Activated CD8-positive, alpha-beta memory T cell treated with anti-CD3 and anti-CD28 coated beads, Interleukin-2, amount 50 U/mL, for 4 hours (primary cell): ENCODE measurements at places on chromosomes 12 and 14.

GRCh38 chr12:89621521-89621920, 87.1 kb downstream of the ATP2B1 start:
- DNase-seq = no peak

DNA sequence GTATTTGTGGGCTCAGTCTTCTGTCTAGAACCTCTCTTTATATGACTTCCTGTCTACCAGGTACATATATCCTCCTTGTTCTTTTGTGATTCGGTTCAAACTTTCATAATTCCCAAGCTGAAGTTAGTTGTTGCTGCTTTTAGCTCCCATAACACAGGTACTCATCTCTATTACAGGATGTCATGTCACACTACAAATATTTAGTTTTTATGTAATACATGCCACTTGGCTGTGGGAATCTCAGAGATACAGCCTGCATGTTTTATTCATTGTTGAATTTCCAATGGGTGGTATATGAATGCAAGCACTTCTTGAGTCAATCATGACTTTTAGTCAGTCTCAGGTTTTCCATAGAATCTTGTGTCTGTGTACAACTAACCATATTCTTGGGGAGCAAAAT, 122.7 kb downstream of the SINHCAF start:
- DNase-seq = no peak

- DNase-seq = peak; percentile 39
These were observed 41.9 kb downstream of the PSMA6 start for GRCh38 chr14:35333797-35334743.

GRCh38 chr12:52667509-52667908, 12.7 kb downstream of the KRT1 start:
- no peak for DNase-seq

DNA sequence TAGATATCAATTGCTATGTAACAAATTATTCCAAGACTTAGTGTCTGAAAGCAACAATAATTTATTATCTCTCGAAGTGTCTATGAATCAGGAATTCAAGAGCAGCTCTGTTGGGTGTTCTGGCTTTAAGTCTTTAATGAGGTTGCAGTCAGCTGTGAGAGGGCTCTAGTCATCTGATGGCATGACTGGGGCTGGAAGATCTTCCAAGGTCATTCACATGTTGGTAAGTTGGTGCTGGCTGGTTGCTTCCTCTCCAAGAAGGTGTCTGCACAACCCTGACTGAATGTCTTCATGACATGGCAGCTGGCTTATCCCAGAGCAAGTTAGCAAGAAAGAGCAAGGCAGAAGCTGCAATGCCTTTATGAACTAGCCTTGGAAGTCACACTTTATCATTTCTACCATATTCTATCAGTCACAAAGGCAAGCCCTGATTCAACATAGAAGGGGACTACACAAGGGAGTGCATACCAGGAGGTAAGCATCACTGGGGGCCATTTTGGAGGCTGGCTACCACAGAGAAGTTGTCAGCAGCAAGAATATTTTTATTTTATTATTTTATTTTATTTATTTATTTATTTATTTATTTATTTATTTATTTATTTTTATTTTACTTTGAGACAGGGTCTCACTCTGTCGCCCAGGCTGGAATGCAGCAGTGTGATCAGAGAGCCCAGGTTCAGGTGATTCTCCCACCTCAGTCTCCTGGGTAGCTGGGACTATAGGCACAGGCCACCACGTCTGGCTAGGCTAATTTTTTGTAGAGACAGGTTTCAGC, 7.6 kb upstream of the SLC38A2 start:
- no peak for DNase-seq

DNA sequence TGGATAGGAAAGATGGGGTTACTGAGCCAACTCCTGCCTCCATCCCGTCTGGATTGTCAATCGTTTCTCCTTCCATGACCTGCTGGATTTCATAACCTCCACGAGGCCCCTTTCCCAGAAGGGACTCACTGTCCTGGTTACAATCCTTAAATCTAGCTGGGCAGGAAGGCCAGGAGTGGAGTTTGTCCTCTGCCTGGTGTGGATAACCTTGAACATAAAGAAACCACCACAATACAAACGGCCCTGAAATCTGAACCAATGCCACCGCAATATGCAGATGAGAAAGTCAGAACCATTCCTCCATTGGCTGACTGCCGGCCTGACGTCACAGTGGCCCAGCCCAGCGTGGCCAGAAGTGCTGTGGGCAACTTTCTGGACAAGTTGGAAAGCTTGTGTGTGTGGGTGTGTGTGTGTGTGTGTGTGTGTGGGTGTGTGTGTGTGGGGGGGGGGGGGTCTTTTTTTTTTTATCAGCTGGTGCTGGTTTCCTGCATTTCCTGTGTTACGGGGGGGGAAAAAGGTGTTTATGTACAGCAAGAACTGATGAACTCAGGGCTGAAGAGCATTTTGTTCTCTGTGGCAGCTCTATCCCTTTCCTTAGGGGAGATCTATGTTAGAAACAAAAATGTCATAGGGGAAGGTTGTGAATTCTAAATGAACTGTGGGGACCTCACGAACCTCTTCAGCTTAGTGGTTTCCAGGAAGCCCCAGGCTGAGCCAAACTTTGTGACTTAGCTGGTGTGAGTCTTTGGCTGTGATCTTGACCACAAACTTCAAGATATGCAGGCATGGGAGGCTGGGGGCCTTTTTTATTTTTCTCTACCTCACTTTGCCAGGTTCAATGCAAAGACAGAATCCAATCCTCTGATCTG, 81.6 kb upstream of the MED13L start:
- DNase-seq = peak; percentile 63

DNA sequence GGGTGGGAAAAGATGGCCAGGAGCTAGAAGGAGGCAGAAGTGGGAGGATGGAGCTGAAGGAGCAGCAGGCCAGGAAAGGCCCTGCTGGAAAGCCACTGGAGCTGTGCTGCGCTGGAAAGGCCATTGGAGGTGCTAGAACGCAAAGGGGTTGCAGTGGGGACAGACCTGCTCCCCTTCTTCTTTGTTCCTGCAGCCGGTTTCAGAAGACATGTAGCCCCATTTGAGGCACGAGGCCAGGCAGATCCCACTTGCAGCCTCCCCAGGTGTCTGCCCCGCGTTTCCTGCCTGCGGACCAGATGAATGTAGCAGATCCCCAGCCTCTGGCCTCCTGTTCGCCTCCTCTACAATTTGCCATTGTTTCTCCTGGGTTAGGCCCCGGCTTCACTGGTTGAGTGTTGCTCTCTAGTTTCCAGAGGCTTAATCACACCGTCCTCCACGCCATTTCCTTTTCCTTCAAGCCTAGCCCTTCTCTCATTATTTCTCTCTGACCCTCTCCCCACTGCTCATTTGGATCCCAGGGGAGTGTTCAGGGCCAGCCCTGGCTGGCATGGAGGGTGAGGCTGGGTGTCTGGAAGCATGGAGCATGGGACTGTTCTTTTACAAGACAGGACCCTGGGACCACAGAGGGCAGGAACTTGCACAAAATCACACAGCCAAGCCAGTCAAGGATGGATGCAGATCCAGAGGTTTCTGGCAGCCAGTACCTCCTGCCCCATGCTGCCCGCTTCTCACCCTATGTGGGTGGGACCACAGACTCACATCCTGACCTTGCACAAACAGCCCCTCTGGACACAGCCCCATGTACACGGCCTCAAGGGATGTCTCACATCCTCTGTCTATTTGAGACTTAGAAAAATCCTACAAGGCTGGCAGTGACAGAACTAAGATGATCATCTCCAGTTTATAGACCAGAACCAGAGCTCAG, 2.3 kb upstream of the GPR162 start:
- DNase-seq = no peak

- DNase-seq = no peak
These were observed 7.9 kb downstream of the ATF7 start for GRCh38 chr12:53618275-53618674.

DNA sequence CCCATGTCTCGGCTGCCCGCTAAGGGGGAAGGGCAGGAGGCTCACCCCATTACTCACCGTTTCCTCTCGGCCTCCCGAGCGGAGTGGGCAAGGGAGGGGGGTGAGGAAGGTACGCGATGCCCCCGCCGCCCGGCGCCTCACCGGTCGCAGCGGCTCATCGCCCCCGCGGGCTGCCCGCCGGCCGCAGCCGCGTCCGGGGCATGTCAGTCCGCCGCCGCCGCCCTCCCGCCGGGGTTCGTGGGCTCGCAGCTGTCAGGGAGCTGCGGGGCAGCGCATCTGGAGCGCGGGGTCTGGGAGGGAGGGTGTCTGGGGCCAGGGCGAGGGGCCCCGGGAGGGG, 461 bp downstream of the SLC8A3 start:
- DNase-seq = no peak

- DNase-seq = no peak
These were observed 2.2 kb downstream of the CNOT2 start for GRCh38 chr12:70245458-70245857.

GRCh38 chr12:25764409-25764808, 194.1 kb upstream of the RASSF8 start:
- DNase-seq = no peak

- no peak for DNase-seq
These were observed 116.1 kb downstream of the DUSP6 start for GRCh38 chr12:89236237-89236636.

GRCh38 chr12:123032736-123033391, 52.4 kb downstream of the ARL6IP4 start:
- DNase-seq = no peak

- peak; percentile 84 for DNase-seq
These were observed 4.7 kb downstream of the NAB2 start for GRCh38 chr12:57093415-57094207.

DNA sequence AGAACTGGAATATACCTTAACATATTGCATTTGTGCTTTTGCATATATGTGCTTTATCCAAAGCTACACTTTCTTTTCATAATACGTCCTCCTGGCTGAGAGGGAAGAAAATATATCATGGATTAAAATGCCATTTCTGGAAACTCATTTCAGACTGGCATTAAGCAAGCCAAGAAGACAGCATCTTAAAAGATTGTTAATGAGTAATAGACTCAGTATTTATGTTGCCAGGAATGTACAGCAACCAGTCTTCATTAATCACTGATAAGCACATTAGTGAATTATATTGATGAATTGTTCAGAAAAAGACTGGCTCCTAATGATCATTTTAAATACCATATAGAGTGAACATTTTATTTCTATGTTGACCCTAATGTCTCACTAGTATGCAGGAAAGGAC, 134.9 kb upstream of the IFNG-AS1 start:
- DNase-seq = no peak

- no peak for DNase-seq
These were observed 18.5 kb upstream of the SFSWAP start for GRCh38 chr12:131692431-131692830.

DNA sequence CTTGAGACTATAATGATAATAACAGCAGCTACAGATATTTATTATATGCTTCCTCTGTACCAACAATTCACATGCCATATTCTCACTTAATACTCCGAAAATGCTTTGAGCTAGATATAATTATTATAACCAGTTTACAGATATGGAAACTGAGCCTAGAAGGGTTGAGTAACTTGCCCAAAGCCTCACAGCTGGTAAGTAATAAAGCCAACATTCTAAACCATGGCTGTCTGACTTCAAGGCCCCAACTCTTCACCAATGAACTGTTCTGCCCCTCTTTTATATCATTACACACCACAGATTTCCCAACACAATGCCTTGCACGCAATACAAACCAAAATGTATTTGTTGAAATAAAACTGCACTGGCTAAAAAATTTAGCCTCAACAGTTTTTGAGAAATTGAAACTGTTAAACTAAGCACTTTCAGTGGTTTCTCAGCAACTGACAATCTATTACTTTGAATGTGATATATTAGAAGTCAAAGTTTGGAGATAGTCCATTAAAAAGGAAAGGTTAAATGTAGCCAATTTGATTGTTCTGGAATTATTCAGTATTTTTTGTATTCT, 222.5 kb upstream of the ARHGAP5 start:
- DNase-seq = no peak

- DNase-seq = no peak
These were observed 5.8 kb upstream of the EVL start for GRCh38 chr14:100059438-100059781.

DNA sequence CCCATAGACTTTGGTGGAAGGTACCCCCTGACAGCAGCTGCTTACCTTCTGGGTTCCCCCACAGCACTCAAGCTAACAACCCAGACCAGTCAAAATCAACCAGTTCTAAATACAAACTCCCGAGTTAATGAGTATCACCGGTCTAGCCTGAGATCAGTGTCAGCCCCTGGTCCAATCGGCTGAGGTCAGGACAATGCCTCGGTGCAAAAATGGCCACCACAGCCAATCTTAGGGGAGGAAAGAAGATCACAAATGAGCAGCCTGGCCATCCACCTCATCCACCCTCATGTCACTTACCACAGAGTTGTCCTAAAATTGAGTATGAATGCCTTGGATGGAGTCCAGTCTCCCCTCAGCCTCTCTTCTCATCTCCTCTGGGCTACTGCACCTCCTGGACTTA, 128.5 kb downstream of the PHETA1 start:
- DNase-seq = no peak

DNA sequence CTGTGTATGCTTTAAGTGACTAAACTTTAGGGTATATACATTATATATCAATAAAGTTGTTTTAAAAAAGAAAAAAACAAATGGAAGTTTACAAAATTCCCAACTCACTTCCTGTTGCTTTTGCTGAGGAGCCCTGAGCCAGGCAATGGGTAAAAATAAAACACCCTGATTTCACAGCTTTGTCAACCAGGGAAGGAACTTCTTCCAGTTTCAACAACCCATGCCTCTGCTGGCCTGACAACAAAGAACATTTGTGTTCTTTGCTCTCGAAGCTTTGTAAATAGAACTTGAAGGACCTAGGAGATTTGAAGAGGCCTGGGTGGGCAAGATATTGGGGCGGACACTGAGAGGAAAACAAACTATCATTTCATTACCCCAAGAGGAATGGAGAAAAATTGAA, 141.2 kb upstream of the NOS1 start:
- DNase-seq = no peak

DNA sequence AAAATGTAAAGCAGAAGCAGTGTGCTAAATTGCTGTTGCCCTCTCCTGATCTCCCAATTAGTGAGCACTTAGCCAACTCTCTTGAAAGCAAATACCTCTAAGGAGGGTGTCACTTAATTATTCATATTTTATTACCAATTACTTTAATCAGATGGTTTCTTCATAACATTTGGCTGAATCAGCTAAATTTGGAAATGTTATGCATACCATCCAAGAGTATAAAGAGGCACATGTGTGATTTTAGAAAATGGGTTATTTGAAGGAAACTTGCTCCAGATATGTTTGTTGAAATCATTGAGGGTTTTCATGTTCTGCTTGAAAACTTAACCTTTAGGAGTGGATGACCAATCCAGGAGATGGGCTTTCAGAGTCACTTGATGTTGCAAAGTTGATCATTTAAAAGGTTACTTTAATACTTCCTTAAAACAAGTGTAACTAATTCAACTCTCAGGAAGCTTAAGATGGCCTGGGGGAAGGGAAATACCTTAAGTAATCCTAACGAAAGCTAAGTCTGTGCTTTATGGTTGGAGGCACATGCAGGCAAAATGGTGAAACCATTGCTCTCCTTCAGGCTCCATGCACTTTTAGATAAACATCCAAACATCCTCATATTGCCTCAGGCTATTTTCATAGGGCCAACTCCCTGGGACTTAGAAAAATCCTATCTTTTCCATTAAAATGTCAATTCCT, 434.5 kb downstream of the MDGA2 start:
- no peak for DNase-seq

- DNase-seq = no peak
These were observed 35.1 kb upstream of the BATF start for GRCh38 chr14:75487155-75487671.
